ENCODE measurements at places on chromosomes 7 and 10.

DNA sequence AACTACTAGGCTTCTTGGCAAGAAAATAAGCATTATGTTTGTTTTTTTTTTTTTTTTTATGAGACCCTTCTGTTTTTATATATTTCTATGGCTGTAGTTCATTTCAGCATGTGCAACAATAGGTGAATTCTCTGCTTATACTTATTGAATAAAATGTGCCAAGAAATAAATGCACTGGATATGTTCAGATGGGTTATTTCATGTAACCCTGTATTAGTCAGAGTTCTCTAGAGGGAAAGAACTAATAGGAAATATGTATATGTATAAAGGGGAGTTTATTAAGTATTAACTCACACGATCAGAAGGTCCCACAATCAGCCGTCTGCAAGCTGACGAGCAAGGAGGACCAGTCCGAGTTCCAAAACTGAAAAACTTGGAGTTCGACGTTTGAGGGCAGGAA is 292.8 kb downstream of the CSTF2T start:
- DNase-seq, result no peak

DNA sequence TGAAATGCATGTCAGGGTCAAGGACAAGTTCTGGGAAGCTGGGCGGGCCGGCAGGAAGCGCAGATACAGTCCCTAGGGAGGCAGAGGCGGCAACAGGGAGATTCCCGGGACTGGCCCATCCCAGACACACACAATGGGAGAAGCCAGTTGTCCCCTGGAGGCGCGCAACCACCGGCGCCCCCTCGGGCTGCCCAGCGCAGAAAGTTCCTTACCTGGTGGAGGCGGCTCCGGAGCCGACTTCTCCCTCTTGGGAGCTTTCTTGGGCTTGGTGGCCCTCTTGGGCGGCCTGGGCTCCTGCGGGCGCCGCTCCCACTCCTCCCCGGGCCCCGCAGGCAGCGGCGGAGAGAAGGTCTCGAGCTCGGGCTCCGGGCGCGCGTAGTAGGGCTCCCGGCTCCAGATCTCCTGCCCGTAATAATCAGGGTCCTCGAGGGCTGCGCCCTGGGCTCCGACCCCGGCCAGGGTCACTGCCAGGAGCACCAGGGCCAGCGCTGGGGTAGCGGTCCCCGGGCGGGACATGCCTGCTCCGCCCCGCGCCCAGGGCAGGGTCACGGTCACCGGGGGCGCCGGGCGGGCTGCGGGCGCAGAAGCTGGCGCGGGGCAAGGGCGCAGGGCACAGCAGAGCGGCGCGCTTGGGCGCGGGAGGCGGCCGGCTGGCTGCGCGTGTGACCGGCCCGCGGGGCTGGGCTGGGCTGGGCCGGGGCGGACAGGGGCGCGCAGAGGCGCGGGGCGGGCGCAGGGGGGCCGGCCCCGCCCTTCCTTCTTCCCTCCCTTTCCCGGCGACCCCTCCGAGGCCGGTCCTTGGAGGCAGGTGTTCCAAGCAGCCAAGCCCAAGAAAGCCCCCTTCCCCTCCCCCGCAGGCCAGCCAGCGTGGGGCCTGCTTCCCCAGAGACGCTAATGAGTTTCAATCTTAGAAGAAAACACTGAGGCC is at the start of gene CPXM2:
CPXM2 (minus strand) TSS at position 664 of the 928 bp plus-strand sequence; CDS start at position 516, 148 bp downstream.
- DNase-seq, result peak; percentile 22

DNA sequence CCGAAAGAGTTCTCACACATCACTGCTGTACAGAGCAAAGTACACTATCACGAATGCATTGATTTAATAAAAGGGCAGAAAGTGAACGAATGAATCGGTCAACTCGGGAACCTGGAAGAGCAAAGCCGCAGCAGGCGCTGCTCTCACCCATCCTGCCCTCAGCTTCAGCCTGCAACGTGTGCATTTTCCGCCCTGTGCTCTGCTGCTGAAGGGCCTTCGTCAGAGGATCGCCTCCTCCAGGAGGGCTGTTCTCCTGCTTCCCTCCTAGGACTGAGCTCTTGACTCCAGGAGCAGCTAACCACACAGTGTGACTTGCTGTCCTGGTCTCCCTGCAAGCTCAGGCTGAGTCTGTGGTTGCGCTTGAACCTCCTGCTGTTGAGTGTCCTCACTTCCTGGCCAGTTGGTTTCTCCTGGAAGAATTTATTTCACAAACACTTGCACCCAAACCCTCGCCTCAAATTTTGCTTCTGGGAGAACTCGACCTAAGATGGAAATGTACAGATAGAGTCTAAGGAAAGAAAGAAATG is 473.0 kb upstream of the KLF6 start:
- no peak for DNase-seq

- no peak for DNase-seq
Observed at GRCh38 chr7:44964384-44964830, 14.4 kb downstream of the MYO1G start.

GRCh38 chr7:24757353-24758275 is at the start of gene GSDME:
TSS of gene GSDME (minus strand) at chr7:24757464. CDS start at chr7:24749774, 7,690 bp downstream.
- DNase-seq, result peak; percentile 48

DNA sequence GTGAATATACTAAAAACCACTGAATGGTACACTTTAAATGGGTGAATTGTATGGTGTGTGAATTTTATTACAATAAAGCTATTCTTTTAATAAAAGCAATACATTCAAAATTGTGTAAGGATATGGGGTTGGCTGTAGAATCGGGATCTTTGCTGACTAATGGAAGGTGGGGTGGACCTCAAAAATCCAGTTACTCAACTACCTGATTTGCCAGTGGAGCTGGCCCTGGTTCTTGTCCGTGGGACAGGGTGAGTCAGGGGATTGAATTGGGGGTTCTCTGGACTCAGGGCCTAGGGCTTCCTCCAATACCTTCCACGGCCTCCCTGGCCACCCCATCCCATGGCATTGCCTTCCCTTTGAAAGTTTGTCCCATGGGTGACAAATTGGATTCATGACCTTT is 13.5 kb upstream of the RABGEF1 start:
- DNase-seq, result no peak

DNA sequence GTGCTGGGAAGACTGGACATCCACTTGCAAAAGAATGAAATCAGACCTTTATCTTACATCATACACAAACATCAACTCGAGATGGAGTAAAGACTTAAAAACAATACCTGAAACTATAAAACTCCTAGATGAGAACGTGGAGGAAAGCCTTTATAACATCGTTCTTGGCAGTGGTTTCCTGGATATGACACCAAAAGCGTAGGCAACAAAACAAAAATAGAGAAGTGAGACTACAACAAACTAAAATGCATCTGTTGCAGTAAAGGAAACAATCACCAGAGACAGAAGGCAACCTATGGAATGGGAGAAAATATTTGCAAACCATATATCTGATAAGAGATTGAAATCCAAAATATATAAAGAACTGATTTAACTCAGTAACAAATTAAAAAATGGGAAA is 33.3 kb downstream of the CC2D2B start:
- DNase-seq, result no peak

DNA sequence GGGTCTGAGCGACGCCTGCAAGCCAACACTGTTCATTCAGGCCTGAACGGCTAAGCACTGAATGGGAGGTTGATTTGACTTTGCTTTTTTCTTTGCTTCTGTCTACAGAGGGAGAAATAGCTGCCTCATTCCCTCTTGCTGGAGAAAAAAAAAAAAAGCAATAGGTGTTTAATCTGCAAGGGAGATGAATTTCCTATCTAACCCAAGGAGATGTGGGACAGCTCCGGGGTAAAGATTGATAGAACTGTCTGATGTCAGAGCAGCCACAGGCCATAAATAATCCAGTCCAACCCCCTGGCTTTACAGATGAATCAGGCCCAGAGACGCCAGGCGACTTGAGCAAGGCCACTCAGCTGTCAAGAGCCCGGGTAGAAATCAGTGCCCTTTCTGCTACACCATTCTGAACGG is 168.0 kb downstream of the ARHGAP12 start:
- no peak for DNase-seq

DNA sequence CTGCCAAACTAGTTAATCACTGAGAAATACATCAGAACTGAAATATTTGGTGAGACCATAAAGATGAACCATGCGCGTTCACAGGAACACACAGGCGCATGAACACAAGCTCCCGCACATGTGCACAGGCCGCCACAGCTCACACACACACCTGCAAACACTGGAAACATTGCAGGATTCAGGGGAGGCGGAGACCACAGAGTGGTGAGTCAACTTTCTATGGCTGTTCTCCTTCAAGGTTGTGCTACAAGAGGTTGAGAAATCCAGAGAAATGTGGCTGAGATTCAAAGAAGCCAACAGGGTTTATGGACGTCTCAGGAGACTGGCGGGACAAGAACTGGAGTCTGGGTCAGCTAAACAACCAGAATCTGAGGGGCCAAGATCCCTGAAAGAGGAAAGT is 17.8 kb downstream of the ESYT2 start:
- DNase-seq, result peak; percentile 76

- DNase-seq, result no peak
Observed at GRCh38 chr7:45589915-45590678, 15.9 kb downstream of the ADCY1 start.

GRCh38 chr10:12875100-12875499 is 126.4 kb downstream of the CCDC3 start:
- no peak for DNase-seq

All from fibroblast of upper back skin (primary cell).